Fibroblast of skin of abdomen (primary cell): ENCODE measurements at places on chromosomes 1 and 21.
A peak's percentile ranks its signal among the peaks of the same experiment; 100 is the strongest.

DNA sequence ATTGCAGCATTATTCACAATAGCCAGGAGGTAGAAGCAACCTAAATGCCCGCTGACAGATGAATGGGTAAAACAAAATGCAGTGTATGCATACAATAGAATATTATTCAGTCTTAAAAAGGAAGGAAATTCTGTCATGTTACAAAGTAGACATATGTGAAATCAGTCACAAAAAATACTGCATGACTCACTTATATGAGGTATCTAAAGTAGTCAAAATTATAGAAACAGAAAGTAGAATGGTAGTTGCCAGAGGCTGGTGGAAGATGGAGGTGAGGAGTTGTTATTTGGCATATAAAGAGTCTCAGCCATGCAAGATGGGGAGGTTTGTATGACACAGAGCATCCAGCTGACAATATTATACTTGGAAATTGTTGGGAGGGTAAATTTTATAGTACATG lies 43.0 kb upstream of the EGLN1 start:
- DNase-seq, result no peak

DNA sequence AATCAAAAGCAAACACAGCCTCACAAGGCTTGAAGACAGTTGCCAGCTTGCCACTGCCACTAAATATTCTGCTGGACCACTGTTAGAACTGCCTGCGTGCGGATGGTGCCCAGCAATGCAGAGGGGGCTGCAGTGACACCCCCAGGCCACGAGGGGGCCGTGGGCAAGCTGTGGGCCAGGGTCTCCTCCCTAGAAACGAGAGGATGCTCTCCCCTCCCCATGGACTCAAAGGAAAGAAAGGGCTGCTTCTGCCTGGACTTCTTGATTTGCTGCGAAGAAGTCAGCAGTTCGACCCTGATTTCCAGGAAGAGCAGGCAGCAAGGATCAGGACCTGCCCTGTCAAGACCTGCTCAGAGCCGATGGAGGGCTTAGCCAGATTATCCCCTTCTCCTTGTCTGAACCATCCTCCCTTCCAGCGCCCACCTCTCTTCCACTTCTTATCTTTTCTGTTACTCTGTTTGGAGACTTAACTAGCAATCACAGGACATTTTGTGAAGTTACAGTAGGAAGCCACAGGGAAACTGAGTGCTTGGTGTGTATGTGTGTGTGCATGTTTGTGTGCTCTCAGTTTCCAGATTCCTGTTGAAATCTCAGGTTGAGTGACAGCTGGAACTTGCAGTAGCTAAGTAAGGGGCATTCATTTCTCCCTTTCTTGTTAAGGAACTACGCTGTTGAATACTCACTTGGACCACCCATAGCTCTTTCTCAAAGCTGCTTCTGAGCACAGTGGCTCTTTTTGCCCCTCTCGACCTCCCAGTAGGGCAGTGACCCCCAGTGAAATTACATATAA lies 2.7 kb downstream of the MAN1C1 start:
- no peak for DNase-seq

GRCh38 chr21:33136847-33137502 lies 67.0 kb downstream of the OLIG1 start:
- DNase-seq, result no peak

- DNase-seq, result no peak
Observed at GRCh38 chr1:94661431-94661932, 119.9 kb upstream of the F3 start.

- no peak for DNase-seq
Observed at GRCh38 chr1:24969596-24970398, 39.7 kb upstream of the RUNX3 start.

DNA sequence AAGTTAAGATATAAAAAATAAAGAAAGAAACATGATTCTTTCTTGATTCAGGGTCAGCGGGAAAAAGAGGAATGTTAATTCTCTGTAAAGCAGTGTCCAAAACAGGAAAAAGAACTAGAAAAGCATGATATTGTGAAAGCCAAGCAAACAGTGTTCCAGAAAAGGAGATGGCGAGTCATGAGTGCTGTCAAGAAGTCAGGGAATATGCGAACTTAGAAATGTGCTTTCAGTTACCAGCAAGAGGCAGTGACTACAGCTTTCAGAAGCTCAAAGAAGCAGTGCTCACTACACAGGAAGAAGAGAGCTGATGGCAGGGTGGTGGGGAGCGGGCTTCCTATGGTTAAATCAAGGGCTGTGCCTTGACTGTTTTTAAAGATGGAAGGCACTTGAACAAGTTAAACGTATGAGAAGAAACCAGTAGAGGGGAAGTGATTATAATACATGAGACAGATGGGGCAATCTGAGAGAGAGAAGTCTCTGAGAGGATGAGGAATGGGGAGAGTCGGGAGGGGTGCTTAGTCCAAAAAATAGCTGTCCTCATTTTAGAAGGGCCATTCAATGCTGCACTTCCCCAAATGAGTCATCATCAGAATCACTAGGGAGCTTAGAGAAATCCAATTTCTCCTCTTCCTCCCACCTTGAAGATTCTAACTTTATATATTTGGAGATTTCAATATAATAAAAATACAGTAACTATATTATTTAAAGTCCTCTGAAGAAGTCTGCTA lies 90.4 kb downstream of the KCNK1 start:
- DNase-seq, result peak; percentile 48

- peak; percentile 77 for DNase-seq
Observed at GRCh38 chr1:70504176-70504820, 93.2 kb downstream of the CTH start.

DNA sequence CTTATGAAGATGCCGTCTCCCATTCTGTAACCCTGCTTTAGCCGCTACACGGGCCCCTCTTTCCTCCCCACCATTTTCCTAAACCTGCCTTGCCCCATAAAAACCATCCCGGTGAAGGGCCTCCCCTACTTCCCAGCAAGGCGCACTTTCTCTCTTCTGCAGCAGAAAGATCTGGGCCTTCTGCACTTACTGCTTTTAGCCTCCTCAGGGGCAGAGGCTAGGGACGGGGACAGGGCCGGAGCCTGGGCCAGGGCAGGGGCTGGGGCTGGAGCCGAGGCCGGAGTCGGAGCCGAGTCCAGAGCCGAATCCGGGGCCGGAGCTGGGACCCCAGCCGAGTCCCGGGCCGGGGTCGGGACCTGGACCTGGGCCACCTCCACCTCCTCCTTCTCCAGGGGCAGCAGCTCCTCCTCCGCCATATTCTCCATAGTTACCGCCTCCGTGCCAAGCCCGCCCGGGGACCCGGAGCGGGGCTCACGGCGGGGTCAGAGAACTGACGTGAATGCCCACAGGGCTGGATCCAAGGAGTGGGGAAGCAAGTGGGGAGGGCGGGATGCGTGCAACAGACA lies 382 bp downstream of the TRMT1L start:
- no peak for DNase-seq

GRCh38 chr1:214747050-214747635 lies 144.1 kb downstream of the CENPF start:
- peak; percentile 36 for DNase-seq

- DNase-seq, result no peak
Observed at GRCh38 chr21:45373991-45374816, 30.8 kb upstream of the COL18A1 start.

GRCh38 chr1:157659576-157660247 lies 40.9 kb downstream of the FCRL3 start:
- DNase-seq, result no peak

GRCh38 chr1:47675047-47675675 lies 237.3 kb downstream of the FOXD2 start:
- DNase-seq, result no peak

DNA sequence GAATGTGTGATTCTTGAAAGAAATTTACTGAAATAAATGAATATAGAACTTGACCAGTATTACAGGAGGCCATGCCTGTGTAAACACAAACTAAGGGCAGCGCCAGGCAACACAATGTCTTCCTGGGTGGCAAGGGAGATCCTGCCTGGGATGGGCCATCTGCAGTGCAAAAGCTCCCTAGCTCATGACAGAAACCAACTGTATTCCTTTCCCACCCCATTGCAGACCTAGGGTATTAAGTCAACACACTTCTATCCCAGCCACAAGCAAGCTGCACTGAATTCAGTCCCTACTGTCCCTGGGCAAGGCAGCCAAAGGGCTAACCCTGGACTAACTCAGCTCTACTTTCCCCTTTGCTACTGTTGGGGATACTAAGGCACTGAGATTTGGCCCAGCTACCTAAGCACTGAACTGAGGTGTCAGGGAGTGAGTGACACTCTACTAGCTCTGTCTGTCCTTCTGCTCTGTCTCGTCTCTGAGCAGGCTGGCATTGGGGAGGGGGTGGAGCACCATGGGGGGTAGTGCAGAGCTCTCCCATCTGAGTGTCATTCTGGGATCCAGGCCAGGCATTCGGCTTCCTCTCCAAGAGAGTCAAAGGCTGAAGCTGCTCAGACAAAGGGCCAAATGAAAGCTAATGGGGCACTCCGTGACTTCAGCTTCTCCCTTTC lies 2.5 kb downstream of the INKA2 start:
- peak; percentile 60 for DNase-seq

GRCh38 chr21:44303490-44303981 lies 3.7 kb downstream of the PFKL start:
- no peak for DNase-seq

DNA sequence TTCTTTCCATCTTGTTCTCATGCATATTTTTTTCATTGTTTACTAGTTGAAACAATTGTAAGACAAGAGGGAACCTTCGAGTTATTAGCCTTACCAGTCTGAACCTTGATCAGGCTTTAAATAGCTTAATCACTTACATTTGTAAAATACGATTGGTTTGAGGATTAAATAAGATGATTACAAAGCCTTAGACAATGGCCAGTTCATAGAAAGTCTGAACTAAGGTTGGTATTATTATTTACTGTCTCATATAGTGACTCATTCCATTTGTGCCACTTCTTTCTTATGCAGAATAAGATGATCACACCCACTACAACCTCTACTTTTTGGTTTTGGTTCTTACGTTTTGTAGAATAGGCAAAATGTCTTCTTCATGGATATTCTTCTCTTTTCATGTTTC lies 94.1 kb downstream of the RPE65 start:
- no peak for DNase-seq
